Activated effector memory CD4-positive, alpha-beta T cell treated with anti-CD3 and anti-CD28 coated beads, Interleukin-2, amount 50 U/mL, for 16 hours (primary cell): ENCODE measurements at places on chromosomes 3 and 15.

DNA sequence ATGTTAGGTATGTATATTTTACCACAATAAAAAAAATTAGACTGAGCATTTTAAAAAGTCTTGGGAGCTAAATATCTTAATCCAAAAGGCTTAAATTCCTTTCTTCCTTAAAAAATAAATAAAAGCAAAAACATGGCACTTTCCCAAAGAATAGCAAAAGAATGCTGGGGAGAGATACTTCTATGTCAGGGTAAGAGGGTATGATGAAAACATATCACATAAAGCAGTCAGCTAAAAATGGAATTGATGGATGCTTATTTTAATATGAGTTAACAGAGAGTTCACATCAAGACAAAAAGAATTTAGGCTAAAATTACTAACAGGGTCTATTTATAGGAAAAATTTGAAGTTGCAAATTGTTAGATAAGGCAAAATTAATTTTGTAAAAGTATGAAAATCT is 141.0 kb downstream of the MYLK start:
- DNase-seq = no peak

- DNase-seq = no peak
Observed at GRCh38 chr15:53978253-53978906, at the start of gene UNC13C. Gene UNC13C, plus strand, starts transcription at chr15:53978441. Its CDS starts 34,463 bp downstream, at chr15:54012904.

DNA sequence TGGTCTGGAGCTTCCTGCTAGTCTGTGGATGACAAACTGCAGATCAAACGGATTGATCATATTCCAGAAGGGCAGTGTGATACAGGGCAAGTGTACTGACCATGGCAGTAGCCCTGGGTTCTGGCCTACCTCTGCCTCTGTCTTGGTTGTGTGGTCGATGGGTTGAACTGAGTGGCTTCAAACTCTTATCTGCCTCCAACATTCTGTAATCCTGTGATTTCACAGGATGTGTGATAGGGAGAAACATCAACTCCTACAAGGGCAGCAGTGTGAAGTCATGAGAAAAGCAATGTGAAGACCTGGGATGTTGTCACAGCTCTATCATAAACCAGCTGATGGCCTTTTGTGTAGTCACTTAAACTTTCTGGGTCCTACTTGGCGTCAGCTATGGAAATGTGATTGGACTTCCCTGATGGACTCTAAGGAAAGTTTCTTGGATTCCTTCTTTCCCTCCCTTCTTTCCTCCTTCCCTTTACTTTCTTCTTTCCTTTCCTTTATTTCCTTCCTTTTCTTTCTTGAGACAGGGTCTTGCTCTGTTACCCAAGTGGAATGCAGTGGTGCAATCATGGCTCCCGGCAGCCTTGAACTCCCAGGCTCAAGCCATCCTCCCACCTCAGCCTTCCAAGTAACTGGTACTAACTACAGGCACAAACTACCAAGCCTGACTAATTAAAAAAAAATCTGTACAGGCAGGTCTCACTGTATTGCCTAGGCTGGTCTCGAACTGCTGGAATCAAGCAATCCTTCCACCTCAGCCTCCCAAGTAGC is 114.8 kb downstream of the BBX start:
- DNase-seq = no peak

DNA sequence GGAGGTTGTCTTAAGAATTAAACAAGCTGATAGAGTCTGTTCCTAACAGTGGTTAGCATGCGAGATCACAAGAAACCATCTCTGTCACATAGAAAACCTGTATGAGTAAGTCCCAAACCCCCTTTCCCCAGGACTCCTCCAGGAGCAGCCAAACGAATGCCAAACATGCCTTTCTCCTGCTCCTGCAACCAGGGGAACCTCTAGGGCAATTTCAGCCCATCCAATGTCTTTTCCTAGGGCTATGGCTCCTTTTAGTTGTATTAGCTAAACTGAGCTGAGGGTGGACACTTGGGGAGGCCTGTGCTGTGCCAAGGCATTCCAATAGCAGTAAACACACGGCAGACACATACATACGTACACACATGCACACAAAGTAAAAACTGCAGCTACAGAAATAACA is 36.5 kb upstream of the TIMP4 start:
- DNase-seq = no peak

DNA sequence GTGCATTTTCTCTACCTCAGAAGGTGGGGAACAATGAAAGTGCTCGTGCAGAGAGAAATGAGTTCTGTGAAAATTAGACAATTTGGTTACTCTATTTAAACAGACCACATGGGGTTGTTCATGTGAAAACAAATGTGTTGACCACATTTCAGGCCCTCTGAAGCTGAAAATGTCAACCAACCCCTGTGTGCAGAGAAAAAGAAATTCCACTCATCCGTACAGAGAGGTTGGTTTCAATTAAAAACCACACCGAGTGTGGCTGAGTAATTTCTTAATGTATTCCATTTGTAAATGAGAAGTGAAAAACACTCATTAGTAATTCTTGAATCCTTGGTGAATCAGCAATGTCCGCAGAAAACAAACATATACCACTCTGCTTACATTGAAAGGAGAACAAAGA is 46.9 kb upstream of the SLC7A14 start:
- no peak for DNase-seq

DNA sequence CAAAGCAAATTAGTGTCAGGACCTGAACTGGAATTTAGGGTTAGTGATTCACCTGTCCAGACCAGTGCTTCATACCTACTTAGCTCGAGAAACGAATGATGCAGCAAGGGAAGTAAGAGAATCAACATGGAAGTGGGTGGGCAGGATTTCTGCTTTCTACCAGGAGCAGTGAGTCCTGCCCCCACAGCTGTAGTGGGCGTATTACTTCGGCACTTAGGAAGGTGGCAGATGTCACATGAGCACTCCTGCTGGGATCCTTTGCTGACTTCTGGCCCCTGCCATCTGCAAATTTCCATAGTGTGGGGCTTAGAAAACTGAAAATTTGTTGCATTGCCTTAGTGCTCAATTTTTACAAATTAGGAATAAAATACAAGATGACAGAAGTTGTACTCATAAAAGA is 31.2 kb downstream of the RYR3 start:
- no peak for DNase-seq
